HuH-7.5 (cell line): ENCODE measurements at places on chromosomes 7 and 10.

GRCh38 chr10:64648915-64649314, 1127.7 kb downstream of the REEP3 start:
- DNase-seq: no peak

DNA sequence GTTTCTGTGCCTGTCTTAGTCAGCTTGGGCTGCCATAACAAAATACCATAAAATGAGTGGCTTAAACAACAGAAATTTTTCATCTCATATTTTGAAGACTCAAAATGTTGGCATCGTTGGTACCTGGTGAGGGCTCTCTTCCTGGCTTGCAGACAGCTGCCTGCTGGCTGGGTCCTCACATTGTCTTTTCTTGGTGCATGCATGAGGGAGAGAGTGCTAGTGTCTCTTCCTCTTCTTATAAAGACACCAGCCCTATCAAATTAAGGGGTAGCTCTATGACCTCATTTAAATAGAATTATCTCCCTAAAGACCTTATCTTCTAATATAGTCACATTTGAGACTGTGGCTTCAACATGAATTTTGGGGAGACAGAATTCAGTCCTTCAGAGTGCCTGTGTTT, 39.9 kb downstream of the ST8SIA6 start:
- no peak for DNase-seq

DNA sequence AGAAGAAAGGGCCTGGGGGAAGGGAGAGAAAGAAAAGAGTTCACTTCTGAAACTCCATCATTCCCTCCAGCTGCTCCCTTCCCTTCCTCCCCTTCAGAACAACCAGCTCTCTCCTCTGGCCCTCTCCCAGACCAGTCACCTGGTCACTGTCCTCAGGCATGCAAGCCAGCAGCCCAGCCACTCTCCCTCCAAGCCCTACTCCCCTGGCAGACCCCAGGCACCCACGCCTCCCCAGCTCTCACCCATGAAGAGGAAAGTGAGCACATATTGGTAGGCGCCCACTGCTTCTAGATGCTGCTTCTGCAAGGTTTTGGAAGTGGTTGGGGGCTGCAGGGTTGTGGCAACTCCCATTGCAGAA, 353 bp downstream of the MOGAT3 start:
- DNase-seq: peak; percentile 62

DNA sequence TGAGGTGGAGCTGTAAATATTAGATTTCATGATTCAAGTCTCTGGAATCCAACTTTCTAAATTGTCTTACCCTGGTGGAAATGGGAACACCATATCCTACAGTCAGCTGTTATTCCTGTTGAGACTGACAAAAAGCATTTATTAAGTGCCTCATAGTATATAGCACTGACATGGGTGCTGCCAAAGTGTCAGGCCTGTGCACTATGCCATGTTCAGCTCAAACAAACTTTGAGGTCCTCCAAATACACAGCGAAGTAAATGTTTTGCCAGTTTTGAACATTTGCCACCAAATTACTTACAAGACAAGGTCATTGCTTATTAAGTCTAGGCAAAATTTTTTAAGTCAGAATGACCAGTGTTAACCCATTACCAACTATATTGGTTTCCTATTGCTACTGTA, 162.9 kb upstream of the SLC25A13 start:
- no peak for DNase-seq

DNA sequence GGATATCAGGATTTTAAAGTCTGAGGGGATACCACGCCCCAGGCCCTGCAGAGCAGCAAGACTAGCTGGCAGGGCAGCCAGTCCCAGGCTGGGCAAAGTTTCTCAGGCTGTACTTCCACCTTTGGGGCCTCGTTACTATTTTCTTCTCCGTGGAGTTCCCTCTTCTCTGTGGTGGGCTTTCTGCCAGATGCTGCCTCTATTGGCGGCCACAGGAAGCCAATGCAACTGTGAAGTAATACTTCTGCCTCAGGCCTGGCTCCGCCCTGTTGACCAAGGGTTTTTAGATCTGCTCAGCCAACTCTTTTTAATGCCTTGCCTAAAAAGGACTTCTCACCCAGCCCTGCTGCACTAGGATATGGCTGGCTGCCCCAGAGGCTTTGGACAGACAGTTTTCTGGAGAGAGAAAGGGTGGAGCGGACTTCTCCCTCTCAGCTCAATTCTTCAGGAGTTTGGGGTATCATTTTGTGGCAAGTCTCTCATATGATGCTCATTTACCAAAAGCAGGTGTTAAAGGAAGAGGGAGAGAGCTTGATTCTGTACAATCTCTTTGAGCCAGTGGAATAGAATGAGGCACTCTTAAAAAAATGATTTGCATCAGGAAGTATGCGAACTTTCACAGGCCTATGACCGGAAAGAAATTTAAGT, 67.4 kb downstream of the HHEX start:
- DNase-seq: peak; percentile 33

- DNase-seq: no peak
Observed at GRCh38 chr10:16856567-16856966, 39.3 kb upstream of the RSU1 start.
